ENCODE measurements at places on chromosomes 11 and 22.

- peak; percentile 43 for DNase-seq
Measured at GRCh38 chr11:68008381-68009337, 1.5 kb upstream of the ALDH3B1 start.

- DNase-seq, result no peak
Measured at GRCh38 chr11:88117281-88117858, 57.9 kb downstream of the RAB38 start.

- no peak for DNase-seq
Measured at GRCh38 chr22:47064016-47064415, 301.6 kb downstream of the TBC1D22A start.

DNA sequence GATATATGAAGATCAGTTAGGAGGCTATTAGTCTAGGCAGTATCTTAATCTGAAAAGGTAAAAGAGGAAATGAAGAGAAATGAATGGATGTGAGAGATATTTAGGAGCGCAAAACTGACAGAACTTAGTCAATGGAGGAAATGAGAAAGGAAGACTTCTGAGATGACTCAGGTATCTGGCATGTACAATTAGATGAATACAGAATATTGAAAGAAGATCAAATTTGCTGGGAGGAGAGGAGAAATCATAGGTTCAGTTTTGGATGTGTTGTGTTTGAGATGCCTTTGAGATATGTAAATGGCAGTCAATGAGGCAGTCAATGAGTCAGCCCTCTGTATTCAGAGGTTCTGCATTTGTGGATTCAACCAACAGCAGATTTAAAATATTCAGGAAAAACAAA is 42.9 kb upstream of the GAB2 start:
- peak; percentile 35 for DNase-seq

- no peak for DNase-seq
Measured at GRCh38 chr11:45538363-45538762, 127.1 kb downstream of the CHST1 start.

GRCh38 chr11:945986-946385 is 20.3 kb downstream of the AP2A2 start:
- DNase-seq, result no peak

GRCh38 chr11:69337211-69337721 is 43.3 kb downstream of the MYEOV start:
- peak; percentile 35 for DNase-seq

DNA sequence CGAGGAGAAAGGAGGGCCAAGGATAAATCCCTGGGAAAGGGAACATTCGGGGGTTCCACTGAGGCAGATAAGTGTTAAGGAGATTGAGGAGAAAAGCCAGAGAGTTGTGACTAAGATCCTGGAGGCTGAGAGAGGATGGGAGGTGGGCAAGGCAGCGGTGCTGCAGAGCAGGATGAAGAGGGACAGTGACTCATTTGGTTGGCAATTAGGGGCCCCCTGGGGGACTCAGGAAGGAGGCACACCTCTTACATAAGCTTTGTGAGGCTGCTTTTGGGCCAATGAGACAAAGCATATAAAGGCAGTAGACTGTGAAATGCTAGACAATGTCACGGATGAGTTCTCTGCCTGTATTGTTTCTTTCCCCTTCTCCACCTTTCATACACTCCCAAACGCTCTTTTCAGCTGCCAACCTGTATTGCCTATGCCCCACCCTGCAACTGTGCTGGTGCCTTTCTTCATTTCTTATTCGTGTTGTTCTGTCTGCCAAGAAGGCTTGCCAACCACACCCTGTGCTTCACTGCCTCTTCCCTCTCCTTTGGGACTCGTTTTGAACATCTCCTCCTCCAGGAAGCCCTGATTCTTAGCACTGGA is 246.8 kb upstream of the KIRREL3 start:
- no peak for DNase-seq

DNA sequence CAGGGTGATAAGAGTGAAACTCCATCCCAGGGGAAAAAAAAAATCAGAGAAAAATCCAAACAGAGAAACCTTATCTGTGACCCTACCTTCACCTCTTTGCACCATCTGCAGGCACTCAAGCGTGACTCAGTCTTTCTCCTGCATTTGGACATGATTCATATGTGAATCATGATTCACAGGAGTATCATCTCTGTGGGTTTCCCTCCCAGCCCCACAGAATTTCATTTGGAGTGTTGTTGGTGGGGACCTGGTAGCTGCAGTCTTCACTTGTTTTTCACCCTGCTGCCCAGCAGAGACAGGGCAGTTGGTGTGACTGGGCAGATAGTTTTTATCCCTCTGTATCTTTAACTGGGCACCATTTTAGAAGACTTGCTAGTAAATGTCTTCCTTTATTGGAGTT is 75.7 kb downstream of the DEPDC5 start:
- DNase-seq, result peak; percentile 93

- DNase-seq, result no peak
Measured at GRCh38 chr11:66589996-66590675, 2.7 kb downstream of the CCDC87 start.

- no peak for DNase-seq
Measured at GRCh38 chr11:41536021-41536568, 76.6 kb upstream of the LRRC4C start.

DNA sequence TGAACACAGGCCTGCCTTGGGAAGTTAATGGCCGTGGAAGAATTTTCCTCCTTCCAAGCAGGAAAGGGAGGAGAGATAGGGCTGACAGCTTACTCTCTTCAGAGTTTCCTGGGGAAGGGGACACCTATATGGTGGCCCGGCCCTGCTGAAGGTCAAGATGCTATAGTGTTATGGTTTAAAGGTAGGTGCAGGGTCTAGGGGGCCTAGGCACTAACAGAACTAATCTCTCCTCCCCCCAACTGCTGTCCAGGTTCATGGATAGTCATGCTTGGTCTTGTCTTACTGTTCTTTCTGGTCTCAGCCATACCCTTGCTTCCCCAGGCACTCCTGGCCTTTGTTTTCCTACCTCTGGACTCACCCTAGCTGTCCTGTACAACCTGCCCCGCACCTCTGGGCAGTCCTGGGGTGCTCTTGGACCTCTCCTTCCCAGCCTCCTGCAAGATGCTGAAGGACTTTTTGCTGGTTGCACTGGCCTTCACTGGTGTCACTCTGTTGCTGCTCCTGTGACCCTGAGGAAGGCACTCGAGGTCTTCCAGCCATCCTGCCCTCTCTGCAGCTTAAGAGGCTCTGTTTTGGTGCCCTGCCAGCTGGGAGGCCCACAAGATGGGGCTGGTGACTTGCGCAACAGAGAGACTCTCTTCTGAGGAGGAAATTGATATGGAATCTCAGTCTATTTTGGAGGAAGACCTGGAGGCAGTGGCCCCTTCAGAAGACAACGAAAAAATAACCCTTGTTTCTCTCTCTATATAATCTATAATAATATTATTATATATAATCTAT is 17.9 kb downstream of the SEC14L3 start:
- DNase-seq, result no peak

DNA sequence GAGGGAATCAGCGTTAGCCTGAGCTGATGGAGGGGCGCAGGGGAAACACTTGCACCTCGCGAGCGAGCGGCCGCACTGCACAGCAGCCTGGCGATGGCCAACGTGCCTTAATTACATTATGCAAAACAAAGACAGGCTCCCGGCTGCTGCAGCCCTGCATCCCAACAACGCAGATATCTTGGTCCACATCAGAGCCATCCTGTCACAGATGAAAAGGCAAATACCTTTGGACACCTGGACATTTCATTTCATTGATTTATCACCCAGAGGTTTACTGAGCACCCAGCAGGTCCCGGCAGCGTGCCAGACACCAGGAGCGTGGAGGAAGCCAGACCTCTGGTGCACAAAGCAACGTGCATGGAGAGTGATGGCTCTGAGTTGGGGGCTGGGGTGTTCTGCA is 843.0 kb downstream of the TBC1D22A start:
- no peak for DNase-seq

DNA sequence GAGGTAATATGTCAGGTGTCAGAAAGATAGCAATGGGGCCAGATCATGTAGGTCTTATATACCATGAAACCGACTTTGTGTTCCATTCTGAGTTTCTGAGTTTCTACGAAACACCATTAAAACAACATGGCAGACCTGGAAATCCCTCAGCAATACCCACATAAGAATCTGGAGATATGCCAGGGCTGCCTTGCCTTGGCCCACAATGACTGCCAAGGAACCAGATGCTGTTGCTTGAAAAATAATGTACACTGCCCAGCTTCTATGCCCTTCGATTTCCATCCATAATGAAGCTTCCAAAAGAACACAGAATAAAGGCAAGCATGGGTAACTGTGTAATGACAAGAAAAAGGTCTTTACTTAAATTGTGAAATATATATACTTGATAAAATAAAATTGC is 277.4 kb downstream of the SOX6 start:
- DNase-seq, result no peak

DNA sequence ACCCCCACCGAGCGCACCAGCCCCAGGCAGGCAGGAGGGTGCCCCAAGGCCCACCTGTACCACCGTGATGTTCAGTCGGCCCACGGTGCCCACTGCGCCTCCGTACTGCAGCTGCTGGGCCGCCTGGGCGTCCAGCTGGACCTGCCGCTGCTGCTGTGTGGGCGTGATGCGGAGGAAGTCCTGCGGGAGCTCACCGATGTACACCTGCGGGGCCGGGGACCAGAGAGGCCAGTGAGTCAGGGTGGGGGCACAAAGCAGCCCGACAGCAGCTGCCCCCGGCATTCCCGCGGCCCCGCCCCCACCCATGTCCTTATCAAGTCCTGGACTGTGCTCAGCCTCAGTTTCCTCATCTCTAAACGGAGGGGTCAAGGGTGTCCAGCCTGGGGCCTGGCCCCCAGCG is 13.8 kb downstream of the TOLLIP start:
- no peak for DNase-seq

- DNase-seq, result no peak
Measured at GRCh38 chr11:62687508-62688396, 1.6 kb downstream of the LRRN4CL start.

- no peak for DNase-seq
Measured at GRCh38 chr22:50479721-50480120, 1.6 kb upstream of the ADM2 start.

DNA sequence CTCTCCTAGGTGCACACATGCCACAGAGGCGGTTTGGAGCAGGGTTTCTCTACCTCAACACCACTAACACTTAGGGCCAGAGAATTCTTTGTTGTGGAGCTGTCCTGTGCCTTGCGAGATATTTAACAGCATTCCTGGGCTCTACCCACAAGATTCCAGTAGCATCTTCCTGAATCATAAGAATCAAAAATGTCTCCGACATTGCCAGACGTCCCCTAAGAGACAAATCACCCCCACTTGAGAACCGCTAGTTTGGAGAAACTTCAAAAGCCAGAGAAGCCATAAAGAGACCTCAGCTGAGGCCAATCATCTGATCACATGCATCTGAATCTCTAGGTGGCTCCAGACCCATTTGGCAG is 16.1 kb downstream of the MFNG start:
- DNase-seq, result no peak

GRCh38 chr22:28570696-28571373 is 108.8 kb downstream of the TTC28 start:
- DNase-seq, result no peak

DNA sequence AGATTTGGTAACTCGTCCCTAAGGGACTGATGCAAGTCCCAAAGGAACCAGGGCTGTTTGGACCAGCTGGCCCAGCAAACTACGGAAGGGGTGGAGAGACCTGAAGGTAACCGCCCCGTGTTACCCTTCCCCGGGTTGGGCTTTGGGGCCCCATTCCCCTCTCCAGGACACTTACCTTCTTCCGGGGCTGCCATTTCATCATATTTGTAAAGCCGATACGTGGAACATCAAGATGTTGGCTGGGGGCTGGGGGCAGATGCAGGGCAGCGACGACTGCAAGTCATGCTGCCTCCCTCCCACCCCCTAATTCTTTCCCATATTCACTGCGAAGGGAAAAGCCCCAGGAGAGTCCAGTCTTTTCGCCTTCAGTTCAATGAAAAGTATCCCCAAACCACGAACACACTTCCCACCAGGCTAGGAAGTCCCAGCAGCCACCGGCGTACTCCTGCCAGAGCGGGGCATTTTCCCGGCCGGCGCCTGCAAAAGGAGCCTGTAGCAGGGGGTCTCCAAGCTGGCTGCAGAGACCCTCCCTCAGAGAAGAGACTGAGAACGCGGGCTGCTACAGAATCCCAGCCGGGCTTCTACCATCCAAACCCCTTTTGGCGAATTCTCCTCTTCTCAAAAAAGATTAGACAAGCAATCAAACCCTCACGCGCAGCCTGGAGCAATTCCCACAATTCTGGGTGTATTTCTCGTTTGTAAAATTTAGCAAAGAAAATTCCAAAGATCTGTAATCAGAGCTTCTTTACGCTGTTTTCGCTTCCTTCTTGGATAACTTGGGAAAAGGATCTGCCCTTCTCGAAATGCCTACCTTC is 236.7 kb downstream of the TTC28 start:
- peak; percentile 9 for DNase-seq

GRCh38 chr22:20663137-20663828 is 110.6 kb upstream of the SERPIND1 start:
- DNase-seq, result peak; percentile 86

GRCh38 chr11:3197044-3197695 is 21.4 kb downstream of the MRGPRG start:
- DNase-seq, result no peak

DNA sequence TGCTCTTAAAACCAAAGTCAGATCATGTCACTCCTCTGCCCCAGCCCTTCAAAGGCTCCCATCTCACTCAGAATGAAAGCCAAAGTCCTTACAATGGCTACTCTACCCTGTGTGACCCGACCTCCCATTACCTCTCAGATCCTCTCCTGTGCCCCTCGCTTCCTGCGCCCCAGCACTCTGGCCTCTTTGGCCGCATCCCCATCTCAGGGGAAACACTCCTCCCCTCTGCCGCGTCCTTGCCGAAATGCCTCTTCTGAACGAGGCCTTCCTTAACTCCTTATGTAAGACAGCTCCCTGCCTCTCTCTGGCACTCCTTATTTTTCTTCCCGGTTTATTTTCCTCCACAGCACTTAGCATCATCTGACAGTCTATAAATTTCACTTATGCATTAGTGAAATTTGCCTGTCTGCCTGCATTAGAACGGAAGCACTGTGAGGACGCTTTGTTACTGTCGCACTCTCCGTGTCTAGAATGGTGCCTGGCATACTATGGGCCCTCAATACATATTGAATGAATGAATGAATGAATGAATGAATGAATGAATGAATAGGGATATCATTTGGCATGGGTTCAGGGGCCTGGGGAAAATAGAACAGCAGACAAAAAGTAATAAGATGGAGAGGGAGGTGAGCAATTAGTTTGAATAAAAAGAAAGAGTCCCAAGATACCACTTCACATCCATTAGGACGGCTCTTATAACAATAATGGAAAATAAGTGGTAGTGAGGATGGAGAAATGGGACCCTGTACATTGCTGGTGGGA is 137.8 kb downstream of the CEP164 start:
- DNase-seq, result no peak

- no peak for DNase-seq
Measured at GRCh38 chr11:63015521-63016215, at the start of gene SLC22A8. Gene SLC22A8 (minus strand): TSS chr11:63015841. CDS start chr11:63014958, 883 bp downstream.

DNA sequence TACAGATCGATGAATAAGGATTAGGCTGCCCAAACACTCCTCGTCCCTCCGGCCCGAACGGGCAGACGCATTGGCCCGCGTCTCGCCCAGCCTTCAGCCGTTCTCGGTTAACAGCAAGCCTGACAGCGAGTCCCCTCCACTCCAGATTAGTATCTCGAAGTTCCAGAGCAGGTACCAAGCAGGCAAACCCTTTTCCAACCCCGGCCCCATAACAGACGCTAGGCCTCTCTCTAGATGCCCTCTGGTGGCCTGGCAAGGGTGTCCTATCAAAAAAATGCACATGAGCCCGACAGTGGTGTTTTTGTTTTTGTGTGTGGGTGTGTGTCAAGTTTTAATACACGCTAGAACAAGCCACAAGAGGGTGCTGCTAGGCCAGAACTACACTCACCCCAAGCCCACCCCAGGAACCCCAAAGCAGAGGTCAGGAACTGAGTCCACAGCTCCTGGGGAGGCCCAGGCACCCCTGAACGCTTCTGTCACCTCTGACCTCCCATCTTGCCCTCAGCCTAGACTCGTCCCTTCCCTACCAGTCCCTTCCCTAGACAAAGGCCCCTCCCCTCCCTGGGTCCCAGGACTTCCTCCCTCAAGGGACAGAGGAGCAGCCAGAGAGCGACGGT is 658 bp upstream of the ARFGAP2 start:
- peak; percentile 82 for DNase-seq

Measured in epithelial cell of esophagus (primary cell).